RPMI7951 (cell line): ENCODE measurements at places on chromosomes 7 and 10. TPM values are rescaled to one million over a fixed set of nuclear protein-coding genes. Genes with fewer than 3 reads are reported as not detected.

DNA sequence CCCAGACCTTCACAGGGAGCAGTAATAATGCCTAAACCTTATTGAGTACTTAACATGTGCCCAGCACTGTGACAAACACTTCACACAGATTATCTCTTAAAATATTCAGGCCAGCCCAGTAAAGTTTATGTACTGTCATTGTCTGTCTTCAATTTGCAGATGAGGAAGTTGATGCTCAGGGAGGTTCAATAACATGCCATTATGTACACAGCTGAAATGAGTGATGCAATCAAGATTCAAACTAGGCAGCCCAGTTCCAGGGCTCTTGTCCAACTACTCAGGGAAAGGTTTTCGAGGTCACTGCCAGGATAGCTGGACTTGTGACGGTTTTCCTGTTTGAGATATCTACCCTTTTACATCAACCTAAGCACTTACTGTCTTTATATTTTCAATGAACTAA, 56.1 kb downstream of the AUTS2 start:
- no peak for DNase-seq

- DNase-seq, result no peak
Observed at GRCh38 chr10:63446716-63447440, 18.9 kb downstream of the JMJD1C start.

GRCh38 chr10:103241262-103242011, 4.2 kb upstream of the RPEL1 start:
- peak; percentile 59 for DNase-seq

DNA sequence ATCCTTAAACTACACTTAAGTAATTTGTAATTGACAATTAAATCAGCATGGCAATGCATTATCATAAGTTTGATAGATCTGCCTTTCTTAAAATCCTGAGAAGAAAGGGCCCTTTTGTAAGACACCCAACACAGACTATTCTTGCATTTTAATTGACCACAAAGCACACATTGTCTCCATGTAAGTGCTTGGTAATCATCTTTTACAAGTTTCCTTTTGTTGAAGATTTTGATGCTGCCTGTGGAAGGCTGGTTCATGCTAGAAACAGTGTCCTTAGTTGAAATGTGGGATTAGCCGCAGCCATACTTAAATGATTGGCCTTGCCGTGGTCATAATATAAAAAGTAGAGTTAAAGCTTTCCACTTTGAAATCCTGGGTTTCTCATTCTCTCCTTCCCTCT, 32.3 kb upstream of the CELF2 start:
- peak; percentile 10 for DNase-seq

Gene ATRNL1
- 0.12 and 0.39 TPM in 2 replicates for total RNA-seq

DNA sequence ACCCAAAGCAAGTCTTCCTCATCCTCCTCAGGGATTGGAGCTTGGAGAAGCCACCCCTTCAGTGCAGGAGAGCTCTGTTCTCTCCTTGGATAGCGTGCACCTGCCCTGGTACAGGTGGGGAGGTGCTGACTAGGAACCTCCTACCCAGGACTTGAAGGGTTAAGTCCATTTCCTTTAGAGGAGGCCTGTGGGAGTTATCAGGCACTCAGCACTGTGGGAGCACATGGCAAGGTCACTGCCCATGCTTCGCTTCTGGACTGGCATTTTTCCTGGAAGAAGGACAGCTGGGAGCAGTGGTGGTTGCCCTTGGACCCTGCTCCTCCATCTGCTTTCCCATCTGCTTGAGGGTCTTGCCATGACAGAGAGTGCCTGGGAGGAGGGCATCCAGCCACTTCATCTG, 142.8 kb downstream of the CXCL12 start:
- DNase-seq, result no peak

DNA sequence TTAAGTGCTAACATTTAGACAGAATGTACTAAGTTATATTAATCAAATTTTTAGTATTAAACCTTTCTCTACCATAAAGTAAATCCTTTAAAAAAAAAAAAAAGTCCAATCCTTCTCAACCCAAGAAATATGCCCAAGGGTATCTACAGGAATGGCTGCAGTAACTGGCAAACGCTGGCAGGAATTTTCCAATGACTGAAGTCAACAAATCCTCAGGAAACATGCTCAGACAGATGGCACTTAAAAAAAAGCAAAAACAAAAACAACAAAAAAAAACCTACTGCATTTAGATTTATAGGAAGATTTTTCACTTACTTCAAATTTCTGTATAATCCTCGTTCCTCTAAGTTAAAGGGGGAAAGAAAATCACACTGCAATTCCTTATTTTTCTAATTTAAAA, 666 bp downstream of the SVIL start:
- DNase-seq, result peak; percentile 73

- no peak for DNase-seq
Observed at GRCh38 chr10:1734288-1734687, 3.0 kb downstream of the ADARB2 start.

Gene CALHM3
- total RNA-seq, result 6.8 and 8.2 TPM in 2 replicates

DNA sequence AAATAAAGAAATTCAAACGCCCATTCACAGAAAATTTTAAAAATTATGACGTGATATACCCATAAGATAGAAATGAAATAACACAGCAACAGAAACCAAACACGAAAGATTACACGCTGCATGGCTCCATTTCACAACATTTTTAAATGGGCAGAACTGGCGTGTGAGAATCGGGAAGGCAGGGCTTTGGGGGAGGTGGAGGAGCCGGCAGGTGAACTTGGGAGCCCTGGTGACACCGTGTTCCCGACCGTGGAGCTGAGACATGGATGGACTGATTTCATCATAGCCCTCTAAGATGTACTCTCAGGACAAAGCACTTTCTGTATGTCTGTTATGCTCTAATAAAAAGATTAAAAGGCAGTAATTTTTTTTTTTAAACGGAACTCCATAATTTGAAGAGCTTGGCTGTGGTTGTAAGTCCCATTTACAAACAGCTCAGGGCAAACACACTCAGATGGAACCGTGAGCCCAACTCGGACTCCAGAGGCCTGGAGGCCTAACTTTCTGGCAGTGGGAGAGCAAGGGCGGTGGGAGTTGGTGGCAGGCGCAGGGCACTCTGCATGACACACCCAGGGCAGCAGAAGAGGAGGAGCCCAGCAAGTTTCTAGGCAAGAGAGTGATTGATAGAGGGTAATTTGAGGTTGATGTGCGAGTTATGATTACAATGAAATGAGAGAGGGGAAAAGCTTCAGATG, 203.4 kb downstream of the MAD1L1 start:
- DNase-seq, result no peak

DNA sequence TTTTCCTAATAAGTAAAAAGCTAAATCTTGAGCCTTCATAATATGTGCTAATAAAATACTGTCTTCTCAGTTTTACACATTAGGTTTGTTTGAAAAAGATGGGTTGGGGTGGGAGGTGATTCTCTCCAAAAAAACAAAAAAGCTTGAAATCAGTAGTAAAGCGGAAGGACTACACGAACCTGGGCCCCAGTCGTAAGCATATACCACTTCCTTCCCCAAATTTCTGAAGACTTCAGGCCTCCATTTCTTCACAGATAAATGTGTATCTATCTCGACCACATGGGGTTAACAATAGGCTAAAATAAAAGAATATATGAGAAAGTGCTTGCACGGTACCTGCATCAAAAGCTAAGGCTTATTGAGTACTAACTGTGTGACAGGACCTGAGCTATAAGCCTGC, 51.6 kb upstream of the PAX2 start:
- no peak for DNase-seq

DNA sequence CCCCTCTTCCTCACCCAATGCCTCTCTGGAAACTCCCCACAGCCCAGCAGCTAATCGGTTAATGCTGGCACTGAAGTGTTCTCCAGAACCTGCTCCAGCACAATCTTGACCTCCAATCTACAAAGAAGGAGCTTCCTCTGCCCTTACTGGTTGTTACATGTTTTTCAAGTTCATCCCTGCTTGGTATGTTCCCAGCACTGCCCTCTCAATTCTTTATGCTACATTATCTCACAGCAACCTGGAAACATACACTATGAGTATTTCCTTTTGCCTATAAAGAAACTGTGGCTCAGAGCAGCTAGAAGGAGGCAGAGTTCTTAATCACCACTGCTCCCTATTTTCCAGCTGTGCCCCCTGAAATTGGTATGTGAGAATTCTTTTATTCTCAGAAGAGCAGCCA, 84.1 kb upstream of the KMT2E start:
- no peak for DNase-seq

- DNase-seq, result no peak
Observed at GRCh38 chr7:31333291-31333690, 7.2 kb downstream of the NEUROD6 start.

GRCh38 chr10:73413108-73413527, 740 bp downstream of the ANXA7 start:
- no peak for DNase-seq
